Muscle of arm (tissue), 14 donors: ENCODE measurements at places on chromosomes 2 and 18. TPM values are rescaled to one million over a fixed set of nuclear protein-coding genes. Genes with fewer than 3 reads are reported as not detected.

DNA sequence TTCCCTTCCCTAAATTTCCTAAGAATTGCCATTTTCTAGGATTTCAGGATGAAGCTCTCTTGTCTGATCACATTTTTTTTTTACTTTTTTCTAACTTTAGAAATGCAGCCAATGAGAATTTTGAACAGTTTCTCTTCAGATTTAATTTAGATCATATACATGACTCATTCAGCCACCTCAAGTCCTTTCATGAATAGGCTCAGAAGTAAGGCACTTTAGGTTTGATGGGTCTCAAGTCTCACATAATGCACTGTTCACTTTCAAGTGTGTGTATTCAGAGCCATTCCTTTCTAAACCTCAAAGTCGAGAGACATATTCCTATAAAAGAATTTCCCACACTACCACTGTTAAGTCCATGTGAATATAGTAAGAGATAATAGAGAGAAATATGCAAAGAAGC lies 614.1 kb upstream of the VRK2 start:
- DNase-seq, result no peak

The LINC00305 gene
- polyA plus RNA-seq, result not detected

GRCh38 chr2:42618972-42619371 lies 50.5 kb downstream of the MTA3 start:
- no peak for DNase-seq

The RUFY4 gene
- 0.68 TPM for polyA plus RNA-seq

- DNase-seq, result no peak
These were observed 55.2 kb downstream of the MBP start for GRCh38 chr18:77077401-77077800.

GRCh38 chr2:159973325-159973724 lies 89.1 kb downstream of the PLA2R1 start:
- no peak for DNase-seq

DNA sequence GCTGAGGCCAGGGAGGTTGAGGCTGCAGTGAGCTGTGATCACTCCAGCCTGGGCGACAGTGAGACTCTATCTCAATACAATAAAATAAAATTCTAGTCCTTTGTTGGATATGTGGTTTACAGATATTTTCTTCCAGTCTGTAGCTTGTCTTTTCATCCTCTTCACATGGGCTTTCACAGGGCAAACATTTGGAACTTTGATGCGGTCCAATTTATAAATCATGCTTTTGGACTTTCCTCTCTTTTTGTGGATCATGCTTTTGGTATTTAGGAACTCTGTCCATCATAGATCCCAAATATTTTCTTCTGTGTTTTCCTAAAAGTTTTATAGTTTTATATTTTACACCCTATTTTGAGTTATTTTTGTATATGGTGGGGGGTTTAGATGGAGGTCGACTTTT lies 14.9 kb downstream of the RAB10 start:
- no peak for DNase-seq

DNA sequence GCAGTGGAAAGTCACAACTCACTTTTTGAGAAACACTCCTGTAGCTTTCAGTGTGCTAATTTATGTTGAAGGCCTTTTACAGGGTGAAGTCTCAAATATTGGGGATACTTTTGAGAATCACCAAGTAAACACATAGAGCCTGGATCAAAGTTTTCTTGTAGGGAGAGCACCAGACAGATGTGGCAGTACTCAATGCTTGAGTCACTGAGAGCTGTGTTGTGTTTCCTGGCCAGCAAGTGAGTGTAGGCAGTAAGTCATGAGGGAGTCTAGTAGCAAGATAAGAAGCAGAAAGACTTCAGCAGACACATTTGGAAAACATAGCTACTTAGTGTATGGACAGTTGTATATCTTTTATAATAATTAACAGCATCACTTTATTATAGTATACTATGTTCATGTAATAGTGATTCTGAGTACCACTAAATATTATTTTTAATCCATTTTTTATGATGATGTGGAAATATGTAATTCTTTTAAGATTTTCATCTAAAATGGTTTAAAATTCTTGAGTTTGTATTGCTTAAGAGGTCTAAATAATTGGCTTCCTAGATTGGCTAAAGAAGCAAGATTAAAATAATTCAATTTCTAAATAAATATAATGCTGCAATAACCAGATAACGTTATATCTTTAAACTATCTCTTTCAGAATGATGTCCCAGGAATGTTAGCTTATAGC lies 12.8 kb downstream of the PSMD1 start:
- DNase-seq, result no peak

GRCh38 chr2:224405412-224405811 lies 3.5 kb upstream of the FAM124B start:
- DNase-seq, result no peak

GRCh38 chr2:222239945-222240675 lies 58.7 kb downstream of the PAX3 start:
- no peak for DNase-seq

DNA sequence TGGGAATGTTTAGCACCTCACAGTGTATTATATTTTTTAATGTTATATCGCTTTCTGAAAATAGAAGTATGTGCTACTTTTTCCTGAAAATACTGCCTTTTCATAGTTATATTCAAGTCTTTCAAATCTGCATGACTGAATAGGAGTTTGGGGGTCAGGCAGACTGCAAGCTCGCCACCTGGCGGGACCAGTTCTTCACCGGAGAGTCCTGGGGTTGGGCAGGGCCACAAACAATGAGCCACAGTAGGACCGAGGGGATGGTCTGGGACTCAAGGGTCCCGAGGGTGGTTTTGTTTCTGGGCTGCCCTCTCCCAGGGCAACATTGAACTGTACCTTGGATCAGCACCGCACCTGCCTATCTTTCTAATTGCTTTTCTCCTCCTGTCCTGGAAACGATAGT lies 70.6 kb downstream of the VWA3B start:
- no peak for DNase-seq

GRCh38 chr2:240631548-240632305 lies 6.4 kb downstream of the GPR35 start:
- DNase-seq, result no peak

- peak; percentile 4 for DNase-seq
These were observed 66.4 kb downstream of the COA5 start for GRCh38 chr2:98541906-98542305.

The ABCG5 gene
- 0.05 TPM for polyA plus RNA-seq

GRCh38 chr2:174800436-174801205 lies 36.3 kb upstream of the CHRNA1 start:
- no peak for DNase-seq

- no peak for DNase-seq
These were observed 36.8 kb downstream of the SLC66A2 start for GRCh38 chr18:79914614-79915160.

GRCh38 chr2:225086915-225087314 lies 44.6 kb upstream of the DOCK10 start:
- DNase-seq, result no peak

DNA sequence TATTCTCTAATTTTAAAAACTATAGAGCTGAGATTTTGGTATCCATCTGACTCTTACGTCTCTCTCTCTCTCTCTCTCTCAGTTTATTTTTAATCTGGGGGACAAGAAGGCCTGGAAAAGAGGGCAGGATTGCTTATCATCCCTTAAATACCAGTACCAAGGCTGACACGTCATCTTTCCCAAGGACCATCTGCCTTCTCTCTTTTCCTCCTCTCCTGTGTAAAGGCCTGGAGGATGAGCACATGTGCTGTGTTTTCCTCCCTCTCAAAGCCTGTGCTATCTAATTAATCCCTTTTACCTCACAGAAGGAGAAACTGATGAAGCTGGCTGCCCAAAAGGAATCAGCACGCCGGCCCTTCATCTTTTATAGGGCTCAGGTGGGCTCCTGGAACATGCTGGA lies 7.3 kb downstream of the IL37 start:
- no peak for DNase-seq

- no peak for DNase-seq
These were observed 117.9 kb upstream of the POU3F3 start for GRCh38 chr2:104736026-104736425.

The ALK gene
- 0.09 TPM for polyA plus RNA-seq

The VRK2 gene
- 21.9 TPM for polyA plus RNA-seq

The POTEC gene
- 0.04 TPM for polyA plus RNA-seq

The GPR45 gene
- polyA plus RNA-seq, result not detected

DNA sequence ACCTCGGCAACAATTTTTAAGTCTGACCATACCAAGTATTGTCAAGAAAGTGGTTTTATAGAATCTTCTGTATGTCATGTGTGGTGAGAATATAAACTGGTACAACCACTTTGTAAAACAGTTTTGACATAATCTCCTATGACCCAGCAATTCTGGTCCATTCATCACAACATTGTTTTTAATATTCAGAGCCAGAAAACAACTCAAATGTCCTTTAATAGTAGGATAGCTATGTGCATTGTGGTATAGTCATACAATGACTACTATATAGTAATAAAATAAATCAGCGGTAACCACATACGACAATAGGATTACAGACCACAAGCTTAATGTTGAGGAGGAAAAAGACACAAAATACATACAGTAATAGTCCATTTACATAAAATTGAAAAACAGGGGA lies 175.2 kb upstream of the SPATS2L start:
- DNase-seq, result no peak

DNA sequence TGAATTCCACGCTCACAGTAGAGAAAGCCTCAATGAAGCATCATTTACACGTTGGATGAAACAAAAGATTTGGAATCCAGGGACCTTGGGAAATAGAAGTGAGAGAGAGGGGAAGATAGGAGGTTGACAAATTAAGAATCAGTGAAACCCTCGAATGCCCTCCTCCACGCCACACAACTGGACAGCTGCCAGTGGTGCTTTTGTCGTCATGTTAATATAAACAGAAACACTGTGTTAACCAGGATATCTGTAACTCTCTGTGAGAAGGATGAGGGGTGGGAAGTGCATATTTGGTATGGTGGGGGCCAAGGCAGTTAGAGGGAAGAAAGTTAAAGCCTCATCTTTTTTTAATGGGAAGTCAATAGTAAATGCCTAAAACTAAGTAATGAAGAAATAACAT lies 108.7 kb downstream of the GFPT1 start:
- DNase-seq, result no peak

- no peak for DNase-seq
These were observed 22.6 kb downstream of the FER1L5 start for GRCh38 chr2:96665083-96665569.

- no peak for DNase-seq
These were observed 69.8 kb downstream of the BABAM2 start for GRCh38 chr2:27960237-27960912.

The TXNDC2 gene
- 0.09 TPM for polyA plus RNA-seq

- DNase-seq, result no peak
These were observed 35.7 kb downstream of the DYNAP start for GRCh38 chr18:54626779-54627178.

- DNase-seq, result no peak
These were observed 10.8 kb upstream of the KCNG2 start for GRCh38 chr18:79786786-79787526.

GRCh38 chr2:234806818-234807217 lies 145.0 kb upstream of the SH3BP4 start:
- no peak for DNase-seq

DNA sequence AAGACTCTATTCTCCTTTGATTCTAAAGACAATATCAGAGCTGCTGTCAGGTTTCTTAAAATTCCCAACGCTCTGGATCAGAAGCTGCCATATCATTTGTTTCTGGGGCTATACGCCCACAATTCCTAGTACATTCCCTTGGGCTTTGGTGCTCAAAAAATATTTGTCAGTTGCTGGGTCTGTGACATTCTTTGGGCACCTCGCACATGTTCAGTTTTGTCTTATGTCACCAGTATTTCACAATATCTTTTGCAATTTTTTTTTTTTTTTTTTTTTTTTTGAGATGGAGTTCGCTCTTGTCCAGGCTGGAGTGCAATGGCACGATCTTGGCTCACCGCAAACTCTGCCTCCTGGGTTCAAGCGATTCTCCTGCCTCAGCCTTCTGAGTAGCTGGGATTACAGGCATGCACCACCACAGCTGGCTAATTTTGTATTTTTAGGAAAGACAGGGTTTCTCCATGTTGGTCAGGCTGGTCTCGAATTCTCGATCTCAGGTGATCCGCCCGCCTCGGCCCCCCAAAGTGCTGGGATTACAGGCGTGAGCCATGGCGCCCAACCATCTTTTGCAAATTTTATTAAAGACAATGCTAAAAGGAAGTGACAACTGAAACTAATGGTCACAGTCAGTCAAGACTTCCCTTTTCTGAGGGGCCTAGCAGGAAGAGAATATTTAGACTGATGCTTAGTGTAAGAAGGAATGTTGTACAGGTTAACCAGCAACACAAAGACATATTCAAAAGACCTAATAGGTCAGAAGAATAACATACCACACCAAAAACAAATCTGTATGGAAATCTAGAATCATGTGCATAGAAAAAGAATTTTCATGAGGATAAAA lies 6.8 kb downstream of the ZNF397 start:
- no peak for DNase-seq

GRCh38 chr2:231068525-231069222 lies 12.0 kb downstream of the PSMD1 start:
- no peak for DNase-seq

GRCh38 chr2:178110681-178111080 lies 1.6 kb upstream of the RBM45 start:
- DNase-seq, result no peak

The UGT1A4 gene
- not detected for polyA plus RNA-seq

- DNase-seq, result no peak
These were observed 45.6 kb upstream of the ITGB6 start for GRCh38 chr2:160245614-160246155.

GRCh38 chr2:12504443-12504842 lies 212.3 kb upstream of the TRIB2 start:
- DNase-seq, result no peak

The LIPG gene
- polyA plus RNA-seq, result 6.8 TPM

The IL1R2 gene
- not detected for polyA plus RNA-seq

GRCh38 chr2:28754321-28754720 lies 2.7 kb downstream of the PPP1CB start:
- DNase-seq, result no peak

The MEIS1 gene
- not detected for polyA plus RNA-seq

DNA sequence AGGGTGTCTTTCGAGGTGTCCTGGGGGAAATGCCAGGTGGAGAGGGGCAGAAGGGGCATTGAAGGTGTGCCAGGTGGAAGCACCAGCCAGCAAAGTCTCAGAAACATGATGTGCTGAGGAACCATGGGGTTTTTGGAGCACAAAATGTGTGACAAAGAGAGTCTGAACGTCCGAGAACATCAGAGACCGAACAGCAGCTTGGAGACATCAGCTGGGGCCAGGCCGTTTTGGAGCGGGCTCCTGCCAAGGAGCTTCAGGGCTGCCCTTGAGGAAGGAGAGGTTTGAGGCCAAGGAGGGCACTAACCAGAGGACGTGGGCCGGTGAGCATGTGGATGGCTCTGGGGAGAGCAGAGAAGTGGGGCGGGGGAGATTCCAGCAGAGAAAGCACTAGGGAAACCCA lies 5.3 kb upstream of the MBP start:
- no peak for DNase-seq

- peak; percentile 33 for DNase-seq
These were observed 449.7 kb upstream of the CWC22 start for GRCh38 chr2:180456801-180457200.

The FBXO15 gene
- polyA plus RNA-seq, result 0.73 TPM

The HMSD gene
- polyA plus RNA-seq, result not detected

GRCh38 chr2:152550386-152550785 lies 166.9 kb downstream of the PRPF40A start:
- no peak for DNase-seq

The INPP4A gene
- polyA plus RNA-seq, result 13.9 TPM
